ENCODE measurements at places on chromosomes 5 and 9.

DNA sequence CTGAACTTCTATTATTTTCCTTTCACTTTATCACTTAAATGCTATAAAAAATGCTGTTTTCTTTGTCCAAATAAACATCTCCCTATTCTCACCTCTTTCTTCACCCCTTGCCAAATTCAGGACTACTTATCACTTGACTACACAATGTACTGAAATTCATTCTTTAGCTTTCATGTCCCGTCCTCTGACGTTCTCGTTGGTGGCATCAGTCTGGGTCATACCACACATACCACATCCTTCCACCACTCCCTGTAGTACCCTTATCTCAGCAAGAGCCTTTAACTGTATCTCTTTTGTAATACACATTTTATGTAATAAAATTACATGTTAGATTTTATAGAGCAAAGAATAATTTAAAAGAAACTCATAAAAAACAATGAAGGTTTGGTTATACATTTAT lies 231.1 kb upstream of the PAPPA start:
- DNase-seq = no peak

DNA sequence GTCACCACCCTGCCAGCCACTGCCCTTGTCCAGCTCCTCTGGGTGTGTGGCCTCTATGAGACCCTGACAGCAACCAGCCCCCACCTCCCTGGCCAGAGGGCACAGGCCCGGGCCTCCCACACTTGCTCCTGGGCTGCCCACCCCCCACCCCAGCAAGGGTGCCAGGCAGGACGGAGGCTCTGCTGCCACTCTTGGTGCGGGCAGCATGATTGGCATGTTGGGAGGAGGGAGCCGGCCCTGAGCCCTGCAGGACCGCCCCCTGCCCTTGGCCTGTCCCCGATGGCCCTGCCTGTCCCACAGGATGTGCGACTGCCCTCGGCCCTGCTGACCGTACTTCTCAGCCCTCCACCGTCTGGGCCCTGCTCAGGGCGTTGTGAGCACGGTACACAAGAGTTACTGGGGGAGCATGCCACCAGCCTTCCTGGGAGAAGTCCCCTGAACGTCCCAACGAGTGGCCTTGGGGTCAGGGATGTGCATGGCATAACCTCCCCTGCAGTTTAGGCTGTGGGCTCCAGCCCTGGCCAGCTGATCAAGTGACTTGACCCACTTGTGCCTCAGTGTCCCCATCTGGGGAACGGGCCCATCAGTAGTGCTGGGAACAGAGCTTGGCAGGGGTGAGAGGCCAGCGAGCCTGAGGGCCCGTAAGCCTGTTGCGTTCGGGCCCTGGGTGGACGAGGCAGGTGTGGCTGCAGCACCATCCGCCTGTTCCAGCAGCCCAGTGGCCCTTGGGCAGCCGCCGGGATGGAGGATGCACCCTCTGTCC lies 16.0 kb downstream of the GPSM1 start:
- no peak for DNase-seq

GRCh38 chr9:114243240-114243639 lies 79.7 kb upstream of the ORM1 start:
- no peak for DNase-seq

GRCh38 chr9:128903871-128904620 lies 16.7 kb upstream of the PHYHD1 start:
- DNase-seq = no peak

GRCh38 chr5:131942016-131942415 lies 3.4 kb downstream of the MEIKIN start:
- DNase-seq = no peak

DNA sequence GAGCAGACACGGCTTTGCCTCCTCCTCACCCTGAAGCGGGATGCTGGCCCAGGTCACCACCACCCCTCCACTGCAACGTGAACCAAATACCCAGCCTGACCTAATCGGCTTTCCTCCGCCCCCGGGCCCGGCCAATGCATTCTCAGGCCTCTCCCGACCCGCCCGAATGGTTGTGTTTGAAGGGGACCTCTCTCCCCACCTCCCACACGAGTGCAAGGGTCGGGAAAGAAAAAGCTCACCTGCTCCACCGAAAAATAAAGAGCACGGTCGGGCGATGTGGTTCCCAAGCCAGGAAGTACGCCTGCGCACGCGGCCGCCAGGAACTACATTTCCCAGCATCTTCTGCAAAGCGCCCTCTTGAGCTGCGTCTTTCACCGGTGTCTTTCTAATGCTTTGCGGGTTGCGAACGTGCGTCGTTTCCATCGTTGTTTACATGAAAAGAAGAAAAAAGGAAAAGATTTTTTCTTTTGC lies at the start of gene ZNF883:
Gene ZNF883, minus strand, starts transcription at position 282 of the 471 bp plus-strand sequence.
- DNase-seq = peak; percentile 33

- DNase-seq = no peak
Observed at GRCh38 chr9:87109851-87110250, 162.5 kb upstream of the GAS1 start.

DNA sequence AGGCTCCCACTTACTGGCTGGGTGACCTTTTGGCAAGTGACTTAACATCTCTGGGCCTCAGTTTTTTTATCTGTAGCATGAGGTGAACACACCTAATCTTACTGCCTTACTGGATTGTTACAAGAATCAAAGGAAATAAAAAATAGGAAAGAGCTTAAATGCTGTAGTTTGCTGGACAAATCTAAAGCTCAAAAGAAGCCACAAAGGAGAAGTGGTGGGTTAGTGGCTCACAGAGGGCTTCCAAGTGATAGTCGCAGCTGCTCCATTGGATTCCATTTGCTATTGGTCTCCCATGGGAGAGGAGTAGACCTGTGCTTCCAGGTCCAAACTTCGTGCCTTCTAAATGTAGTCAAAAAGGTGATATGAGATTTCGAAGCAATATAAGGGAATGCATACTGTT lies 123.6 kb downstream of the SEMA6A start:
- no peak for DNase-seq

DNA sequence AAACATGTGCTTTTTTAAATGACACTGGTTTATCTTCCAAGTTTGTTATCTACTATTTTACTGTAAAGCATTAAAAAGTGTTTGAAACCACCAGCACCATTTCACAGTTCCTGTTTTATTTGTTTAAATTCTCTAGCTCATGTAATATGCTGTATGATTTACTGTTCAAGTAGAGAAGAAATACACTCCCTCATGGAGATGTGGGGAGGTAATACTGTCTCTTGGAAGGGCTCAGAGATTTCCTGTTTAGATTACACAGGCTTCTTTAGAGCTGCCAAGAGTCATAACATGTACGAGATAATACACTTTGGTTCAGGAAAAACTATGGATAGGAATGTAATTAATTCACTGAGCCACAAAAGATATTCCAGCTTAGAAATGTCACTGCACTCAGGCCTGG lies 135.0 kb upstream of the CCDC152 start:
- no peak for DNase-seq

DNA sequence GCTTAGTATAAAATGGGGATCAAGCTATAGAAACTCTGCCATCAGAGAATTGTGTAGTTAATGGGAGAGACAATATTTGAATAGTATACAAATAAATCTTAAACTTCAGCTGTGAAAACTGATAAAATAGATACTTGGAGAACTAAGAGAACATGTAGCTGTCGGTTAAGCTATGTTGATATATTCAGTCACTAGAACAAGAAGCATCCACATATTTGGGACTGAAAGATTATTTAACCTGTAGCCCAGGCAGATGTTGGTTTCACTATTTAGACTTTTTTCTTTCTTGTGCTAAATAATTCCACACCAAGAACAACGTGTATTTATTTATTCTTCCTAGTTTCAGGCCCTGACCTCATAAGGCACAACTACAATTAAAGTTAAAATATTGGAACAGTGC lies 521.0 kb upstream of the CCNG1 start:
- DNase-seq = no peak

- DNase-seq = peak; percentile 70
Observed at GRCh38 chr5:66306105-66306843, 162.2 kb downstream of the SREK1 start.

DNA sequence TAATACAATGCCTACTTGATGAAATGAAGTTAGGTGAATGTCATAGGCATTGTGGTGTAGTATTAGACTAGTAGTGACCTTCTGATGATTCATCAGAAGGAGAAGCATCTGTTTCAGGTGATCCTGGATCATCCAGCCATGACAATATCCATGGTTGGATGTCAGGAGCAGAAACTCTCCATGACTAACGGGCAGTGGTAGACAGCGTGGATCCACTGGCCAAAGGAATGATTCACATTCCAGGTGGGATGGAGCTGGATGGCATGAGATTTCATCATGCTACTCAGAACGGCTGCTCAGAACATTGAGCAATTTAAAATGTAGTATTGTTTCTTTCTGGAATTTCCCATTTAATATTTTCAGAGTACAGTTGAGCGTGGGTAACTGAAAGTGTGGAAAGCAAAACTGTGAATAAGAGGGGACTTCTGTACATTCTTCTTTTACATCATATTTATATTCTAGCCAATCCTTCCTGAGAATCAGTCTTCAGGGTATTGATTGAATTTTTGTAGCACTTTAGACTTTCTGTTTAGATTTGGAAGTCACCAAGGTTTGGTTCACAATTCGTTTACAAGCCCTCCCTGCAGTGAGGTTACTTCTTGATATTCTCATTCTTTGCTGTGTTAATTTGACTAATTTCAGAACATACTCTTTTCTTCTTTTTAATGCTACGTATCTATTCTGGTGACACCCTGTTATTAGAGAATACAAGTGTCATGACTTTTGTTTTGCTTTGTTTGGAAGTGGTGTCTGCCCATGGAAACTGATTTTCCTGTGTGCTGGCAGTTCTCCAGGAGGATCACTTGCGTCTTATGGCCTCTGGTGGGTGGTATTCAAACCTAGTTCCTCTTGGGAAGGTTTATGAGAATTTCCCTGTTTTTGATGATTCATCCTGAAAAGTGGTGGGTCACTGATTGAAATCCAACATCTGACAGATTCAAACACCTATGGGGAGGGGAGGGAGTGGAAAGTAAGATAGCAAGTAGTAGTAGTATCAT lies 12.2 kb upstream of the CLINT1 start:
- no peak for DNase-seq

DNA sequence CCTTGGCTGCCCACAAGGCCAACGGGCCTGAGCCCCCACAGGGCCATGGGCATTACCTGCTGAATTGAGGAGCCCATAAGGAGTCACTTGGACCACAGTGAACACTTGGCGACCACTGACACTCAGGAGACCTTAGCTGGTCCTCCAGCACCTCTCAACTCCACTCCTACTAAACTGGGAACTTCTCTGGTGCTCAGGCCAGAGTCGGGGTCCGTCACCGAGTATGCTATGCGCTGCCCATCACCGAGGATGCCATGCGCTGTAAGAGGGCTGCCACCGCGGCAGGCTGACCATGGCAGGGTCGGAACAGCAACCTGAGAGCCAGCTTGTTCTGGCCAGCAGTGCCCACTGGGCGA lies 600 bp upstream of the SQSTM1 start:
- no peak for DNase-seq

- DNase-seq = no peak
Observed at GRCh38 chr5:172918421-172919371, 40.5 kb upstream of the RPL26L1 start.

DNA sequence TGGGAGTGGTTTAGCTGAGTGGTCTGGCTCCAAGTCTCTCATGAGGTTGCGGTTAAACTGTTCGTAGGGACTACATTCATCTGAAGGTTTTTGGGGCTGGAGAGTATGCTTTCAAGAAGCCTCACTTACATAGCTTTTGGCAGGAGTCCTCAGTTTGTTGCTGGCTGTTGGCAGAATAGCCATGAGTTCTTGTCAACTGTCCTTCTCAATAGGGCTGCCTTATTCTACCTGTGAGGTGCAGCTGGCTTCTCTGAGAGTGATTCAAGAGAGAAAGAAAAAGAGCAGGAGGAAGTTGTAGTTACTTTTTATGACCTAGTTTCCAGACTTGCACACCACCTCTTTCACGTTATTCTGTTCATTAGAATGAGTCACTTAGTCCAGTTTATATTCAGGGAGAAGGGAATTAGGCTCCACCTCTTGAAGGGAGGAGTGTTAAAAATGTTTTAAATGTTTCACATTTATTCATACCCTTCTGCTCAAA lies 33.2 kb downstream of the YTHDC2 start:
- DNase-seq = no peak

GRCh38 chr5:66312266-66312665 lies 168.2 kb downstream of the SREK1 start:
- DNase-seq = no peak

DNA sequence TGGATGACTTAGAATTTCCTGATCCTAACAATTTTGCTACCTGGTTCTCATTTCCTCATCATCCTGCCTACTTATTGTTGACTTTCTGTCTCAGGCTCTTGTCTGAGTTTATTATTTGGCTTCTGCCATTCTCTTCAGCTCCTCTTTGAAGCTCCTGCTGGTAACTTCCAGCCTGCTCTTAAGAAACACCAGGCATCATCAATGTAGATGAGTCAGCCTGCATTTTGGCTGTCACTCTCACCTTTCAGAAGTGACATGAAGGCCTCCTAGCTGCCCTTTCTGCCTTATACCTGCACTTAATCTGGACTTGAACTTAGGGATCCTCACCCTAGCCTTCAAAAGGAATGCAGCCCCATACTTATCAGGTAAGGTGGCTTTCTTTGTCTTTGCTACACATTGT lies 551.8 kb upstream of the ZNF608 start:
- no peak for DNase-seq

GRCh38 chr5:82176115-82176814 lies 101.9 kb downstream of the RPS23 start:
- DNase-seq = no peak

DNA sequence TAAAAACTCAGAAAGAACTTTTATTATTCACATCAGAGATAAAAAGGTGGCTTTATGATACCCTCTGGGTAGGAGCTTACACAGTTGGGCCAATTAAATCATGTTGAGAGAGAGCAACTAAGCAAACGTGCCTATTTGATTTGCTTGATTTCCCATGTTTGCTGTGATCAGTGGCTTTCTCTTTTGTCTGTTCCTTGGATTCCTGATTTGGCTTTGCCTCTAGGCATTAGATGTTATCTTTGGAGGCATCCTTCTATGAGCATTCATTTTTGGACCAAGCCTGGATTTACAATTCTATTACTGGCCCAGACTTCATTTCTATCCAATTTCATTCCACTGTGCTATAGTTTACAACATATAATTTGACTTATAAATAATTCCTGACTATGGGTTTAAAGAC lies 35.9 kb downstream of the VCAN start:
- DNase-seq = no peak

DNA sequence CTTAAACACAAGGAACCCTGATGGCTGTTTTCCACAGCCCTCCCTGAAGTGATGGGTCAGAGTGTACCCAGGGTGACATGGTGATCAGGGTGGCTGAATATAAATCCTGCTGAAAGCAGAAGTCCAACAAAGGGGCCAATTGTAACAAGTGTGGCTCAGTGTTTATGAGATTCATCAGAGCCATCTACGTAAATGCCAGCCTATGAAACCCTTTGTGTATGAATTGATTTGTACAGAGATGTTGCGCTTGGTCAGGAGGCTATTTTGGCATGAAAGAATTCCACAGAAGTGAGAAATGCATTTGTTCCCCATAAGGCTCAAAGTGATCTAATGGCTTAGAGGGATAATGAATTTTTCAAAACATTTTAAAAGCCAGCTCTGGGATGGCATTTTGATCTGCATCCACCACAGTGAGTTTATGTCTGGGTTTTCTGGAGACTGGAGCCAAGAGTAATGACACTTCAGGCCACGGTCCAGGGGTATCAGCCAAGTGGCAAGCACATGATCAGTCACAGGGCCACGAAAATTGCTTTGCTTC lies 12.4 kb downstream of the PRUNE2 start:
- peak; percentile 95 for DNase-seq

GRCh38 chr5:81726297-81726696 lies 24.6 kb downstream of the SSBP2 start:
- DNase-seq = no peak

- no peak for DNase-seq
Observed at GRCh38 chr5:101585366-101585765, 682.3 kb upstream of the ST8SIA4 start.

- DNase-seq = no peak
Observed at GRCh38 chr9:93464395-93464794, 11.0 kb upstream of the FAM120AOS start.
